Retinal pigment epithelial cell (primary cell): ENCODE measurements at places on chromosomes 2 and 18.

GRCh38 chr2:57460396-57461276 is 586.0 kb upstream of the VRK2 start:
- DNase-seq, result no peak

DNA sequence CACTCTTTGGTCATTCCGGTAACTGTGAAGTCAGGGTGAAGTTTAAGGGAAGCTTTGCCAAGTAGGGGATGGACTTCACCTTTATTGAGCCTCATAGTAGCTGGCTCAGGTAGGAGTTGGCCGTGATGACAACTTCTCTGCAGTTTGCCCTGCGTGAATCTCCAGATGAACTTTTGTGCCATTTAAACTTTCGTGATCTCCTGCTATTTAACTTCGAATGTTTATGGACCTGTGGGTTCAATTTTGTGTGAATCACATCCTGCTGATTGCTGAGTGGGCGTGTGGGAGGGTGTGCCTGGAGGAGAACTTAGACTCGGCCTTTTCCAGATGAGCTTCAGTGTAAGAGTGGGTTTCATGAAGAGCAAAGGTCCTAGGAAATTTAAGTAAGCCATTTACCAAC is 4.2 kb downstream of the UGT1A1 start:
- no peak for DNase-seq

- no peak for DNase-seq
Measured at GRCh38 chr2:235852526-235852920, 315.7 kb downstream of the GBX2 start.

DNA sequence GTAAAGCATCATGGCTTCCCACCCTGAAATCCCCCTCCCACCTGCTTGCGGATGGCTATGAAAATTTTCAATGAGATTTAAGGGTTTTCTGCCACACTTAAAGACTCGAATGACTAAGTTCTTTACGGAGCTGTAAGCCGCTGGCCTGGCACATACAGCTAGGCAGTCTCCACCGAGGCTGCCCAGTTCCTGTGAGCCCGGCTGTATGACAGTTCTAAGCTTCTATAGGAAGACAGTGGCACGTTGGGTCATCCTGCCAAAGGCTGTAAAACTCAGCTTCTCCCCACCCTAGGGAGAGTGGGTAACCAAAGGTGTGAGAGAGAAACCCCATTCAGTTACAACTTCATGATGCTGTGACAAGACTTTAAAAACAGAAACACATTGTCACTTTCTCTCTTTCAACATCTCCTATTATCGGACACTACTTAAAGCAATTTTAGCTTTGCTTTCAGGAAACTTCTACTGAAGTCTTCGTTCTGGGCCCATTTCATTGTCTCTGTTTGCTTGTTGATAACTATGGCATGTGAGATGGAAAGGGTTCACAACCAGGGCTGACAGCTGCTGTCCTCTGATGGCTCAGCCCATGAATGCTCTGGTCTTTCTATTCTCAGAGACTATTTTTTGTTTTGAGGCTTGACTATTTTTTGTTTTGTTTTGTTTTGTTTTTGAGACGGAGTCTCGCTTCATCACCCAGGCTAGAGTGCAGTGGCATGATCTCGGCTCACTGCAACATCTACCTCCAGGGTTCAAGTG is 7.1 kb downstream of the CASP8 start:
- no peak for DNase-seq

DNA sequence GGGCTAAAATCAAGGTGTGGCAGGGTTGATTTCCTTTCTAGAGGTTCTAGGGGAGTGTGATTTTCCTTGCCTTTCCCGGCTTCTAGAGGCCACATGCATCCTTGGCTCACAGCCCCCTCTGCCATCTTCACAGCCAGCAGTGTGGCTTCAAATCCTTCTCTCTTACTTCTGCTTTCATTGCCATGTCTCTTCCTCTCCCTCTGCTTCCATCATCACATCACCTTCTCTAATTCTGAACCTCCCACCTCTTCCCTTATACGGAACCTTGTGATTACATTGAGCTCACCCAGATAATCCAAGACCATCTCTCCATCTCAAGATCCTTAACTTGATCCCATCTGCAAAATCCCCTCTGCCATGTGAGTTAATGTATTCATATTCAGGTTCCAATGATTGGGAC is 56.2 kb upstream of the RMDN2 start:
- DNase-seq, result no peak

DNA sequence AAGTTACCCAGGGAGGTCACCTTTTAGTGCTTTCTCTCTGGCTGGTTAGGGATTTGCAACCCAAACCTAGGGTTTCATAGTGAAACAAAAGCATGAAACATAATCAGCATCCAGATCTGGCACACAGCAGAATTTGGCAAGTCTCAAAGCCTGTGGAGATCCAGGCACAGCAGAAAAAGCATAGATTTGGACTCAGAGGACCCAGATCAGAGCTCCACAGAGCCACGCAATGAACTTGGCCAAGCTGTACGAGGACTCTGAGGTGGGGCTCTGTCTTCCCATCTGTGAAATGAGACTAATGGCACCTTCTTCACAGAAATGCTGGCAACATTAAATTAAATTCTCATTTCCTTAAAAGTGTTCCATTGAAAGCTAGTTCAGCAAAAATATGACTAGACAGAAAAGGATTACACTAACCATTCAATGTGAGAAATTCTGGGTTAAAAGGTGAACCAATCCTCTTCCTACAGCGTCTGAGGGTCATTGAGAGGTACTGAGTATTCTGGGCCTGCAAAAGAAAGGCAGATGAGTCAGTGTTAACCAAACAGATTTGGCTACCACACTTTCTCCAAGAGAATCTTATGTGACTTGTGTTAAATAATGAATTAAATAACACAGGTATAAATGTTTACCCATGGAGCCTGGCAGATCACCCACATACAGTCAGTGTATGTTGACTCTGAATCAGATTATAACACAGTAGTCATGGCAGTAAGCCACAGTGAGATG is 266.3 kb downstream of the MREG start:
- DNase-seq, result no peak

GRCh38 chr18:30889519-30890301 is 152.8 kb downstream of the DSC3 start:
- no peak for DNase-seq

GRCh38 chr18:49865401-49865800 is 52.1 kb upstream of the ACAA2 start:
- no peak for DNase-seq

- no peak for DNase-seq
Measured at GRCh38 chr2:18971628-18972027, 382.3 kb upstream of the NT5C1B start.

DNA sequence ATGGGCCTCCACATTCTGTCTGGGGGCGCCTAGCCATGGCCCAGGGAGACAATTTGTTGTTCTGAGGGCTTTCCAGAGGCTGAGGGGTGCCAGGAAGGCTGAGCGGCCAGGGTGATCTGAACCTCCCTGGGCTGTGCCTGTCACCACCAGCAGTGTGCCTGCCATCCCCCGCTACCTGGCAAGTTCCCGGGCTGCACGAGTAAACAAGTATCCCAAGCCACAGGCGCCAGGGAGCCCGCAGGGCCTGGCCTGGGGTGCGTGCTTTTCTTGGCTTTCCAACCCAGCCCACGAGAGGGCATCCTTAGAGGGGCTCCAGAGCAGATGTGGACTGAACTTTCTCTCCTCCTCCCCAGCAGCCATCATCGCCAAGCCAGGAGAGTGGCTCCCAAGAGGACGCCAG is 35.1 kb upstream of the B3GNT7 start:
- DNase-seq, result no peak

DNA sequence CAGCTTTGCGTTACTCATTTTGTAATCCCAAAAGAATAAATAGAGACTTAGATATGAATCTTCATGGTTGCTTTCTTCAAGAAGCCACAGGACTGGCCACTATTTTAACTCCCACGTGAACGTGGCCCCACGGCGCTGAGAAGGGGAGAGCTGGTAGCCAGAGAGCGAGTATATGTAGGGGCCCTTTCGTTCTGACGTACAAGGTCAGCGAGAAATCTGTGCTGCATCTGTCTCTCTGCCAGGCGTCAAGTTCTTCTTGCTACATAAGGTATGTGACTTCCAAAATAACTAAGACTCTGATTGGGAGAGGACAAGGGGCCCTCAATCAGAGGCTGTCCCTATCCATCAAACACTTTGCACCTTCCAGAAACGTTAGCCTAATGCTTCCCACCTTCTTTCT is 149.2 kb downstream of the PLEKHA3 start:
- no peak for DNase-seq

- DNase-seq, result no peak
Measured at GRCh38 chr2:127891811-127892210, 6.1 kb upstream of the AMMECR1L start.

- DNase-seq, result no peak
Measured at GRCh38 chr18:77168811-77169311, 36.3 kb upstream of the MBP start.

- DNase-seq, result no peak
Measured at GRCh38 chr18:55878224-55878623, 290.2 kb upstream of the TCF4 start.

GRCh38 chr2:138632066-138632620 is 130.6 kb downstream of the SPOPL start:
- DNase-seq, result no peak

GRCh38 chr2:127636248-127637235 is 9.4 kb upstream of the GPR17 start:
- DNase-seq, result no peak

DNA sequence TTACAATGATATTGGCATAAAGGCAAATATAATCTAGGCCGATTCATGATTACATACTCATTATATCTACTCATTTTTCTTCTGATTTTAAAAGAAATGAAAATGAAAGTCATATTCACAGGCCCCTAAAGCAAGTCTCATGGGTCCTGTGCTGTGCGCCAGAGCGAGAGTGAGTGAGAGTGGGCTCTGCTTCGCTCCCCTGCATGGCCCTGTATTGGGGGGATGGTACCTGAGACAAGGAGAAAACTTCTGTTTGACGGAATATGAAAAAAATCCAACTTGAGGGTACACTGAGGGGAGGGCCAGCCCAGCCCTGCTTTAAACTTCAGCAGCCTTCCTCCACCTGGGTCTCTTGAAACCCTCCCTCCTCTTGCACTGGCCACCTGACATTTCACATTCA is 81.4 kb upstream of the RGPD5 start:
- no peak for DNase-seq

DNA sequence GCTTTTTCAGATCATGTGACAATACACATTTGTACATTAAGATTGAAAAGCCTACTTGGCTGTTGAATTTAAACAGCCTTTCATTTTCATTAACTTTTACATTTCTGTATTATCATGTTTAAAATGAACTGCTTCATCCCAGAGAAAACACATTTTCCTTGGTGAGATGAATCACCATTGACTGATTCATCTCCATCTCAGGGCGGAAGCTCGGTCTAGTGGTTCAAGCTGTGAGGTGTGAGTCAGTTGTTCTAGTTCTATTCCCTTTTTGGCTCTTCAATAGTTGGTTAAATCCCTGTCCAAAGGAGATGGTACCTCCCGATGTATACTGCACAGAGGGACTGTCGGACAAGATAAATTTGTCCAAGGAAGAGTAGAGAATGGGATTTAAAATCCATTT is 189.7 kb downstream of the ADCYAP1 start:
- peak; percentile 6 for DNase-seq

DNA sequence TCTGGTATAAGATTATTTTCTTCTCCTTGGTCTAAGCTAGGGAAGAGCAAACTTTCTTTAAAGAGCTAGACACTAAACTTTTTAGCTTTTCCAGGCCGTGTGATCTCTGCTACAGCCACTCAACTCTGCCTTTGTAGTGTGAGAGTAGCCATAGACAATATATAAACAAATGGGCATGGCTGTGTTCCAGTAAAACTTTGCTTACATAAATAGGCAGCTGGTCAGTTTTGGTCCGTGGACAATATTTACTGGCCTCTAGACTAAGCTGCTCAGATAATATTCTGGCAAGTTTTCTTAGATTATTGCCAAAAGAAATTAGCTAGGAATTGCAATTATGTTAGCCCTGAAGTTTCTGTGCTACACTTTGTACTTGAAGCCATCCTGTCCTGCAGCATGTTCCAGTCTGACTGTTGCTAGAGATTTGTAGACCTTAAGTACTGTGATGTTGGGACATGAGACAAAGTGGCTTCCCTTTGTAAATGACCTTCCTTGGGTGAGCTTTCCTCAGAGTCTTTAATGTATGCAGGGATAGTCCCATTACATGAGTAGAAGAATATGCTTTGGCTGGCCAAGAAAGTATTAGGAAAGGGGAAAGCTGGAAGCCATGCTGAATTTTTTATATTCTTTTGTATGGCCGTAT is 126.9 kb downstream of the SOX11 start:
- DNase-seq, result no peak

- DNase-seq, result no peak
Measured at GRCh38 chr18:31973929-31974546, 31.1 kb upstream of the TRAPPC8 start.

GRCh38 chr2:6203291-6203959 is 511.2 kb downstream of the SOX11 start:
- no peak for DNase-seq
